AG04449 (cell line): ENCODE measurements at places on chromosomes 2 and 18.

- no peak for DNase-seq
Measured at GRCh38 chr2:201279079-201279478, 18.7 kb downstream of the CASP8 start.

GRCh38 chr2:39728941-39729351, 50.1 kb downstream of the THUMPD2 start:
- no peak for DNase-seq

DNA sequence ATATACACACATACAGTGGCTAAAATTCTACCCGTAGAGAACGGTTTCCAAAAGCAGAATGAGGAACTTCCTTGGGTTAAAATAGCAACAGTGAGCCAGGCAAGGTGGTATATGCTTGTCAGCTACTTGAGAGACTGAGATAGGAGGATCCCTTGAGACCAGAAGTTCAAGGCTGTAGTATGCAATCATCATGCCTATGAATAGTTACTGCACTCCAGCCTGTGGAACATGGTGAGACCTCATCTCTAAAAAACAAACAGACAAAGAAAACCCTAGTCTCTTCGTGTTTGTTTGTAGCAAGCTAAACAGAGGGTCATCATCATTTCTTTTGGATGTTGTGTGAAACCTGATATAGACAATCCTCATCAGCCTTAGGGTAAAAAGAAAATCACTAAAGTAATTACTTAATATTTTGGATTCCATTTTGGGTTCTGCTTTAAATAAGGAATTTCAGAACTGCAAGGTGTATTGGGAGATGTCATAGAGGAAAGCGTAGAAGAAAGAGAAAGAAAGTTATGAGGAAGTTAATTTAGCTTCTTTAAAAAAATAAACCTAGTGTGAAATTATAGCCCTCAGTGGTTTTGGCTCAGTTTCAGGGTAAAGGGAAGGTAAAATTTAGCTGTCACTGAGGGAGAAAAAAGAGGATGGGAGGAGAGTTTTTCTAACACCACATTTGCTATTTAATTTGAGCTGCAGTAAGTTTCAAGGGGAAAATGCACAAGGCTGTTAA, 46.5 kb downstream of the PLEK start:
- DNase-seq, result no peak

DNA sequence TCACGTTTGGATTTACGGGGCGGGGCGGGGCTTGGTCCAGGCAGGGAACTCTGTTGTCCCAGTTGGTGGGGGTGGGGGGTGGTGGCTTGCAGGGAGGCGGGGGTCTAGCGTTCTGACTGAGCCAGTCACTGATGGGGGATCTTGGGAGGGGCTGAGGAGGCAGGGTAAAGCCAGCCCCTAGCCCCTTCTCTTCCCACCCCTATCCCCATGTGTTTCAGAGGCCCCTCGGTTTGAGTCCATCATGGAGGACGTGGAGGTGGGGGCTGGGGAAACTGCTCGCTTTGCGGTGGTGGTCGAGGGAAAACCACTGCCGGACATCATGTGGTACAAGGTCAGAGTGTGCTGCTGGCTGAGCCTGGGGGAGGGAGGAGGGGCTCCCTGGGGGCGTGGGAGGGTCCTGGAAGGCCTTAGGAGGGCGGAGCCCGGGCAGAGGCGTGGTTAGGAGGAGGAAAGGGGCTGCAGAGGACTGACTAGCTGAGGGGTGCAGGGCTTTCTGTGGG, 22.0 kb upstream of the GMPPA start:
- no peak for DNase-seq

DNA sequence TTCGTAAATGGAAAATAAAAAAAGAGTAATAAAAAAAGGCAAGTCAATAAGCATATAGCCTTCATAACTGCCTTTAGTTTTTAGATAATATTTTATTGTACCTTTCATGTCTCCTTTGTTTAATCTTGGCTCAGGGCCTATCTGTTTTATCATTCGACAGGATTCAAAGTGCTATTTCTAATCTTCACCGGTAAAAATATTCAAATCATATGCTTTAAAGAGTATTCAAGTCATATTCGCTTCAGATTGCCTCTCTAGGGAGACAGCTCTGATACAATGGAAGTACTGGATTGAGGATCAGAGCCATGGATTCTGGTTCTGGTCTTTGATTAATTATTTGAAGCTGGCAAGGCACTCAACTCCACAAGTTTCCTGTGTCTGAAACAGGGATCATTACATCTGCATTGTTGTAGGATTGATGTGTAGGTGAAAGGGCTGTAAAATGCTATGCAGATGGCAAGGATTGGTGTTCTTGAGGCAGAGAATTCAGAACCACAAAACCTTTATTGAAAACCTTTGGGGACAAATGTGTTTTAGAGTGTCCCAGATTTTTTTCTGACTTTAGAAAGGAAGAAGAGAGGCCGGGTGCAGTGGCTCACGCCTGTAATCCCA, 84.3 kb upstream of the RAPH1 start:
- no peak for DNase-seq

GRCh38 chr2:168137510-168138180, 109.8 kb downstream of the STK39 start:
- no peak for DNase-seq

- no peak for DNase-seq
Measured at GRCh38 chr2:135281379-135281778, 229.3 kb downstream of the RAB3GAP1 start.

DNA sequence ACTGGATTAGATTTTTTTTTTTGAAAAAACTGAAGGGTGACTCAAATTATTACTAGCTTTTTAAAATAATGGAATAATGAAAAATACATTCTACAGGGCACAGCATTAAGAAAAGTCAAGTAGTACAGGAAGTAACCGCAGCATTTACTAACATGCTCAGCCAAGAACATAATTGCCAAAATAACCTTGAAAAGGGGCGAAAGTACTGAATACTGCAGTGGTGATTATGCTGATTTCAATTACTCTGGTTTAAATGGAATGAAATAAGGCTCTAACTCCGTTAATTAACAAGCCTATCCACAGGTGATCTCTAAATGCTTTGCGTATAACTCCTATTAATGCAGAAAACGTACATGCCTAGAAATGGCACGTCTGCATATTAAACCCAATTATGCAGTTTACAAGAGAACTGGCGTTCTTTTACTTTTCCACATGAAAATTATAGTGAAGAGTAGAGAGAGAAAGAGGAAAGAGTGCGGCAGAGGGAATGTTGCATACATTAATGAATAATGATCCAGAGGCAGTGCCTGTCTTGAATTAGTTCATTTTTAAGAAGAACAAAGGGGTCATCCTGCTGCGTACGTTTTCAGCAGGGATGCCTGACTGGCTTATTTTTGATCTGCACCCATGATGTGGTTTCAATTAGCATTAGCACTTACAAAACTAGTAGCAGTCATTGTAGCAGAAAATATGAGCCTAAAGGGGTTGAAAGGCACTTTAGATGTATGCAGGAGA, 612.4 kb downstream of the NYAP2 start:
- DNase-seq, result no peak

DNA sequence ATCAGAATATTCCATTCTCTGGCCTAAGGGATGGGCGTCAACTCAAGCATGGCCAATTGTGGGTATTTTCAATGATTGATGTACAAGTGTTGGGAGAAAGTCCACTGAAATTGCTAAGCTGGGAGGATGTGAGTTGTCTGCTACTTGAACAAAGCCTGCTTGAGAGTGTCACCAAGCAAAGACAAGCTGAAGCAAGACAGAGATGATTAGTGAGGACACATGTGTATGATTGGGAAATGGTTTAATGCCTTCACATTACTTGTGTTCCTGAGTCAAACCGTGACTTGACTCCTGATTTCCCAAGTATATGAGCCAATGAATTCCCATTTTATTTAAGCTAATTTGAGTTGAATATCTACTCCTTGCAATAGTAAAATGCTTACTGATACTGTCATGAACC, 23.7 kb upstream of the NRP2 start:
- DNase-seq, result no peak

GRCh38 chr2:239159476-239159911, 241.3 kb downstream of the HDAC4 start:
- DNase-seq, result no peak

DNA sequence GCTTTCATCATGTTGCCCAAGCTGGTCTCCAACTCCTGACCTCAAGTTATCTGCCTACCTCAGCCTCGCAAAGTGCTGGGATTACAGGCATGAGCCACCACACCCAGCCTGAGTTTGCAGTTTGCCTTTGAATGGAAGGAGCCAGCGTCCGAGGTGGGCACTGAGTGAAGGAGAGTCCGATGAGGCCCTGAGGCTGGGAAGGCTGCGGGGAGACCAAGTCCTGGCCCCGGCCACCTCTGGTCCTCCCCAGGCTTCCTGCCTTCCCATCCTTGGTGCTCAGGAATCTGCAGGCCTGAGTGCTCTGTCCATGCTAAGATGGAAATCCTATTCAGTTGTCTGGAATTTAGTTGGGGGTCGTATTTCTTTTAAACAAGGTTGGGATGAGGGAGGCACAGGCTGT, 82.9 kb downstream of the SMIM21 start:
- DNase-seq, result no peak

- DNase-seq, result no peak
Measured at GRCh38 chr18:24086082-24086481, 52.8 kb upstream of the CABYR start.

GRCh38 chr18:5250603-5251002, 44.9 kb downstream of the ZBTB14 start:
- DNase-seq, result no peak

GRCh38 chr2:72984172-72984671, 66.9 kb downstream of the EMX1 start:
- DNase-seq, result no peak

DNA sequence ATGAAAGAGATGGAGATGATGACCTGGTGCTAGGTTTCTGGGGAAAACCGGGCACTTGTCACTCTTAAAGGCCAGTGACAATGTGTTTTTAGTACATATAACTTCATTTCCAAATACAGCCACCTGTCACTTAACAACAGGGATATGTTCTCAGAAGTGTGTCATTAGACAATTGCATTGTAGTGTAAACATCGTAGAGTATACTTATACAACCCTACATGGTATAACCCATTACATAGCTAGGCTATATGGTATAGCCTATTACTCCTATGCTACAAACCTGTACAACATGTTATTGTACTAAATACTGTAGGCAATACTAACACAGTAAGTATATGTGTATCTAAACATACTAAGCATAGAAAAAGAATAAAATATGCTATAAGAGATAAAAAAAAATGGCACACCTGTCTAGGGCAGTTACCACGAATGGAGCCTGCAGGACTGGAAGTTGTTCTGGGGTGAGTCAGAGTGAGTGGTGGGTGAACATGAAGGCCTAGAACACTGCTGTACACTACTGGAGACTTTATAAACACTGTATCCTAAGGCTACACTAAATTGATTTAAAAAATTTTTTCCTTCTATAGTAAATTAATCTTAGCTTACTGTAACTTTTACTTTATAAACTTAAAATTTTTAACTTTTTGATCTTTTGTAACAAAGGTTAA, 123.2 kb downstream of the THADA start:
- no peak for DNase-seq

- DNase-seq, result no peak
Measured at GRCh38 chr2:217797165-217797564, 205.6 kb downstream of the TNS1 start.

DNA sequence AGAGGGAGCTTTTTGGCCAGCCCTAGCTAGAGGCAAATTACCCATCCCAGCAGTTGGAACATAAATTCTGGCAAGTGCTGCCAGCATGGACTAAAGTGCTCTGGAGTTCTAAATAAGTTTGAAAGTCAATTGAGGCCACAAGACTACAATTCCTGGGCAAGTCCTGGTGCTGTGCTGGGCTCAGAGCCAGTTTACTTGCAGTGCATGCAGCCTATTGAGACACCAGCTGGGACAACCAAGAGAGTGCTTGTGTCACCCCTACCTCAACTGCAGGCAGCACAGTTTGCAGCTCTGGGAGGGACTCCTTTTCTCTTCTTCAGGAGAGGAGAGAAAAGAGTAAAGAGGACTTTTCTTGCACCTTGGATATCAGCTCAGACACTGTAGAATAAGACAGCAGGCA, 277.2 kb upstream of the TMEFF2 start:
- no peak for DNase-seq

DNA sequence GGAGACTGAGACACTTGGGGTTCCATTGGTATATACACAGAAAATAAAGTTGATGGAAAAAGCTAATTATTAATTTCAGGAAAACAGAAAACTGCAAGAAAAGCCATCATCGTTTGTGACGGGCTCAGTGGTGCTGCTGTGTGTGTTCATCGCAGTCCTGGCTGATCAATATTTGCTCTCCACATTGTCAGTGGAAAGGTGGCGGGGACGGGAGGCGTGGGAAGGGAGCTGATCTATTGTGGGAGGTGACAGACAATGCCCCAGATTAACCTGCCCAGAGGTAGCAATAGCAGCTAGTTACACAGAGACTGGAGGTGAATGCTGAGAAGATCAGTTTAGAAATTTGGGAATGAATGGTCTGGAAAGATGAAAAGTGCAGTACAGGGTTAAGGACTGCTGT, 50.0 kb upstream of the CTDP1 start:
- no peak for DNase-seq

DNA sequence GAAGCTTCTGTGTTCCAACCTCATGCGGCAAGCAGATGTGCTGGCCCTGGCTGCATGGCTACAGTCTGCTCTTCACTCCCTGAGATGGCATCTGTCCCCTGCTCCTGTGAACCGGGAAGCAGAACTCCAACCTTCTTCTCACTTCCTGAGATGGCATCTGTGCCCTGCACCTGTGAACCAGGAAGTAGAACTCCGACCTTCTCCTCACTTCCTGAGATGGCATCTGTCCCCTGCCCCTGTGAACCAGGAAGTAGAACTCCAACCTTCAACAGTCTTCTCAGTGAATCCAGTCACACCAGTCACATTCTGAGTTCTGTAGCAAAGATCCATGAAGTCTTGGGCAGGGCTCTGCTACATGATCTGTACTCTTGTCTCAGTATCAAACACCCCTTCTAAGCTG, 887.2 kb upstream of the KLHL29 start:
- DNase-seq, result no peak

- no peak for DNase-seq
Measured at GRCh38 chr2:118687698-118688097, 159.8 kb downstream of the EN1 start.

DNA sequence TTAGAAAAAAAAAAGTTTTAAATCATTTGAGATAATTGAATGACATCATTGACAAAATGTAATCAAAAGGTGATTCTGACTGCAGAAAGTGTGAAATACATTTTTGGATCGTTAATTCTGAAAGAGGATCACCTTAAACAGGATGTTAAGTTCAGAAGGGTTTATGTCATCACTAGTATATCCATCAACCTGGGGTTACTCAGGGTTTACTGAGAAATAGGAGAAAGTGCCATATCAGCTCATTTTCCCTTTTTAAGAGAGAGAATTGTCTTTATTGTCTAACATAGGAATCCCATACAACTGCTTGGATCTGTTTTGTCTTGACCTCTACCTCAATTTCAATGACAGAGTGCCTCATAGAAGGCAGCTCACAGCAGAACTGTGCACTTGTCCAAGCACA, 466.1 kb upstream of the LINC00305 start:
- no peak for DNase-seq

- DNase-seq, result no peak
Measured at GRCh38 chr2:215618145-215618544, 182.3 kb upstream of the FN1 start.

DNA sequence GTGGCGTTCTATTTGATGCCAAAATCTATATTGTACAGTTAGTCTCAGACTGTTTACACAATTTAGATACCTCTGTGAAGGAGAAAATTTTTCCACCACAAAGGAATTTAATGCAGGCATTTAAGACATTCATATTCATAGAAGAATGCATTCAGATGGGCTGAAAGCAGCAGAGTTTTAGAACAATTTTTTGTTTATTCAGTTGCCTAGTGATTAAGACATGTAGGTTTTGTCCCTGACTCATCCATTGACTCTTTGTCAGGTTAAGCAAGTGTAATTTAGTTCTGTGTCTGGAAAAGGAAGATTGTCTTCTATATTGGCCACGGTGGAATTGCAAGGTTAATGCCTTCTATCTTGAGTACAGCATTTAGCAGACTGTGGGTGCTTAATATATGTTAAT, 515.0 kb downstream of the PARD3B start:
- peak; percentile 78 for DNase-seq
